ENCODE measurements at places on chromosomes 6 and 20. TPM values are rescaled to one million over a fixed set of nuclear protein-coding genes. Genes with fewer than 3 reads are reported as not detected.

DLL1 gene
- total RNA-seq = 0.37 TPM

- no peak overlapping the region for H3K4me3 ChIP-seq
- H3K27me3 ChIP-seq = peaks cover 4% of the 10 kb centered on the region
- no peaks in the 10 kb centered on the region for H3K36me3 ChIP-seq
- DNase-seq = no peak
- no peak overlapping the region for H3K27ac ChIP-seq
- peaks cover 2% of the 10 kb centered on the region for H3K4me1 ChIP-seq
These were observed 75.3 kb downstream of the STK35 start for GRCh38 chr20:2176946-2177345.

FAM217A gene
- not detected for total RNA-seq

DNA sequence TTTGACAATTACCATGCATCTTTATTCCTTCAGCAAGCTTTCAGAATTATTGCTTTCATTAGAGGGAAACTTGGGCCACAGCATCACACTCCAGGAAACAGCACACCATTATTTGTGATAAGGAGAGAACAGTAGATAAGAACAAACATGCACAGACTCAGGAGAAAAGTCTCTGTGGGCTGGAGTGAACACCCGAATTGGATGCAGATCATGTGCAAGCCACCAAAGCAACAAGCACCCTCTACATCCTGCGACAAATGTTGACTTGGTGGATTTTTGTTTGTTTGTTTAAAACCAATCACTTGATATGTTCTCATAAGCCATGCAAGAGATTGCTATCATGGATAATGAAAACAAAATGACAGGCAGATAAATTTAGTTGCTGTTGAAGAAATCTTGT is 67.7 kb upstream of the ZFP64 start:
- peaks cover 17% of the 10 kb centered on the region for H3K27me3 ChIP-seq
- peaks cover 1% of the 10 kb centered on the region for H3K36me3 ChIP-seq
- H3K4me1 ChIP-seq = no peaks in the 10 kb centered on the region
- DNase-seq = no peak
- no peak overlapping the region for H3K27ac ChIP-seq

POU3F2 gene
- not detected for total RNA-seq

GRCh38 chr6:39753725-39754045 is 28.5 kb upstream of the KIF6 start:
- H3K36me3 ChIP-seq = no peaks in the 10 kb centered on the region
- H3K27me3 ChIP-seq = peaks cover 2% of the 10 kb centered on the region
- H3K27ac ChIP-seq = no peak overlapping the region
- DNase-seq = no peak

CLPSL2 gene
- total RNA-seq = not detected

CLPSL1 gene
- not detected for total RNA-seq

- no peak overlapping the region for H3K27ac ChIP-seq
- H3K4me1 ChIP-seq = no peaks in the 10 kb centered on the region
- H3K4me3 ChIP-seq = no peak overlapping the region
These were observed 50.8 kb downstream of the ESR1 start for GRCh38 chr6:151858294-151858693.

DNA sequence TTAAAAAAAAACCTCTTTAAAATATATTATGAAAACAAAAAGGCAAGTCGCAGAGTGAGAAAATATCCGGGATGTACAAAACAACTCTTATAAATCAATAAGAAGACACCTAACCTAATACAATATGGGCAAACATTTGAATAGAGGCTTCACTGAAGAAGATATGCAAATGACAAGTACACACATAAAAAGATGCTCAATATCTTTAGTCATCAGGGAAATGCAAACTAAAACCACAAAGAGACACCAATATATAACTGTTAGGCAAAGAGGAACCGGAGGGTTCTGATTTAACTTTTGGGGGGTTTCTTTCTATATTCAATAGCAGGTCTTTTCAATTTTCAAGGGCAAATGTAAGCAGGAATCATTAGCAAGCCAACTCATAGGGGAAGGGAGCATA is 480.7 kb upstream of the SPTLC3 start:
- H3K27me3 ChIP-seq = no peaks in the 10 kb centered on the region
- no peaks in the 10 kb centered on the region for H3K36me3 ChIP-seq
- DNase-seq = no peak
- no peak overlapping the region for H3K27ac ChIP-seq
- no peak overlapping the region for H3K4me3 ChIP-seq

ATG5 gene
- 43.0 TPM for total RNA-seq

DNA sequence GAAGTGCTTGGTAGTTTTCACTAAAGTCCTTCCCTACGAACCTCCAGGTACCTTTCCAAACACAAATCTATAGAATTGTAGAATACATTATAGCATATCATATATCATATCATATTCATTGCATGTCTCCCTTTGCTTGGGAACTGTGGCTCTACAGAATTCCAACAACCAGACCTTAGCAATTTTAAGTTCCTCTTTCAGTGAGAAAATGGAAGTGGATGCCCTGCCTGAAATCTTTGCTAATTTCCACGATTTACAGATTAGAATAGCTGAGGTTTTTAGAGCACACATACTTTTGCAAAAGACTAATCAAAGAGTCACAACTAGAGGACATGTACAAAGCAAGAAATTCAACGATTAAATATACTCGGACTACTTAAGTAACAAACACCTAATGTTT is 78.6 kb downstream of the TNFRSF21 start:
- no peaks in the 10 kb centered on the region for H3K4me1 ChIP-seq
- no peak overlapping the region for H3K4me3 ChIP-seq
- no peaks in the 10 kb centered on the region for H3K36me3 ChIP-seq
- H3K27ac ChIP-seq = no peak overlapping the region

- peaks cover 9% of the 10 kb centered on the region for H3K27me3 ChIP-seq
- no peak for DNase-seq
- H3K27ac ChIP-seq = no peak overlapping the region
- no peak overlapping the region for H3K4me3 ChIP-seq
These were observed 45.4 kb upstream of the SENP6 start for GRCh38 chr6:75556240-75556639.

- no peak overlapping the region for H3K4me3 ChIP-seq
- no peaks in the 10 kb centered on the region for H3K4me1 ChIP-seq
- no peak overlapping the region for H3K27ac ChIP-seq
- no peak for DNase-seq
- H3K36me3 ChIP-seq = peaks cover 5% of the 10 kb centered on the region
- peaks cover 9% of the 10 kb centered on the region for H3K27me3 ChIP-seq
These were observed 48.0 kb upstream of the SEC63 start for GRCh38 chr6:108005961-108006360.

CDSN gene
- total RNA-seq = not detected

- DNase-seq = peak; percentile 71
- peaks cover 55% of the 10 kb centered on the region for H3K4me1 ChIP-seq
- no peaks in the 10 kb centered on the region for H3K27me3 ChIP-seq
- H3K36me3 ChIP-seq = no peaks in the 10 kb centered on the region
These were observed 303 bp downstream of the MBOAT1 start for GRCh38 chr6:20211941-20212391.

DNA sequence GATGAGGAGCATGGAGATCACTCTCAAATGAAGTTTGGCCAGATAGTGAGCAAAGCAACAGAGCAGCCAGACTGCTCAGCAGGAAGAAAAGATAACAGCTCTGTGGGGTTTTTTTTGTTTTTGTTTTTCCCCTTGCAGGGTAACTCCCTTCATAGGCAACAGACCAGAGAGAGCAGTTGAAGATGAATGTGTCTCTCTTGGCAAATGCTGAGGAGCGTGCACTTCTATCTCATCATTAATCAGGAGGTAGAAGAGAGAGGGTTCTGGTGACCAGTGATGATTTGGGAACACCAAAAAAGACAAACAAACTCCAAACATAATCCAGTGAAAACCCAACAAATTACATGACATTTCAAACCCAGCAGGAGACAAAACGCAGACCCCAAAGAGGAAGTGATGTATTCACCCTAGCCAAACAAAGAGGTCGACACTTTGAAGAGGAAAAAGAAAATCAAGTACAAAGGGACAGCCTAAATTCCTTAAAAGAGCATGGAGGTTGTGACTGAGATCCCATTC is 66.2 kb upstream of the RREB1 start:
- H3K4me3 ChIP-seq = no peak overlapping the region
- H3K36me3 ChIP-seq = no peaks in the 10 kb centered on the region
- peaks cover 11% of the 10 kb centered on the region for H3K4me1 ChIP-seq
- peaks cover 16% of the 10 kb centered on the region for H3K27me3 ChIP-seq

GRCh38 chr6:678520-678919 is 14.4 kb downstream of the EXOC2 start:
- no peak for DNase-seq
- peaks cover 31% of the 10 kb centered on the region for H3K4me1 ChIP-seq
- no peak overlapping the region for H3K27ac ChIP-seq
- H3K4me3 ChIP-seq = no peak overlapping the region
- no peaks in the 10 kb centered on the region for H3K27me3 ChIP-seq

DNA sequence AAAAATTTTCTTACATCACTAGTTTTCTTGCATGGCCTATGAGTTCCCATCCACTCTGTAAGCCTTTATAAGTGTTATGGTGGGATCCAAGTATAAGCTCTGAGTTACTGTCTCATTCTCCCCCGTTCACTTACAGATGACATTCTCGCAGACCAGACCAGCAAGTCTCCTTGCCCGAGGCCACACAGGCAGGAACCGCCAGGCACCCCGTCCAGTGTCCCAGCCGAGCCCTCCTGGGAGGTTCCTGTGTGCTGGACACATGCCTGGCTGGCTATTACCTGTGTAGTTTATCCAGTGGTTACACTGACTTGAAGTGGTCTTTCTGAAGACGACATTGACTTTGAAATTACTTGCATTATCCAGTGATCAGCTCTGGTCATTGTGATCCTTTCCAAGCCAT is 234.8 kb upstream of the QKI start:
- peaks cover 2% of the 10 kb centered on the region for H3K27me3 ChIP-seq
- no peaks in the 10 kb centered on the region for H3K4me1 ChIP-seq
- no peak overlapping the region for H3K4me3 ChIP-seq
- H3K36me3 ChIP-seq = no peaks in the 10 kb centered on the region

MOXD1 gene
- total RNA-seq = not detected

DNA sequence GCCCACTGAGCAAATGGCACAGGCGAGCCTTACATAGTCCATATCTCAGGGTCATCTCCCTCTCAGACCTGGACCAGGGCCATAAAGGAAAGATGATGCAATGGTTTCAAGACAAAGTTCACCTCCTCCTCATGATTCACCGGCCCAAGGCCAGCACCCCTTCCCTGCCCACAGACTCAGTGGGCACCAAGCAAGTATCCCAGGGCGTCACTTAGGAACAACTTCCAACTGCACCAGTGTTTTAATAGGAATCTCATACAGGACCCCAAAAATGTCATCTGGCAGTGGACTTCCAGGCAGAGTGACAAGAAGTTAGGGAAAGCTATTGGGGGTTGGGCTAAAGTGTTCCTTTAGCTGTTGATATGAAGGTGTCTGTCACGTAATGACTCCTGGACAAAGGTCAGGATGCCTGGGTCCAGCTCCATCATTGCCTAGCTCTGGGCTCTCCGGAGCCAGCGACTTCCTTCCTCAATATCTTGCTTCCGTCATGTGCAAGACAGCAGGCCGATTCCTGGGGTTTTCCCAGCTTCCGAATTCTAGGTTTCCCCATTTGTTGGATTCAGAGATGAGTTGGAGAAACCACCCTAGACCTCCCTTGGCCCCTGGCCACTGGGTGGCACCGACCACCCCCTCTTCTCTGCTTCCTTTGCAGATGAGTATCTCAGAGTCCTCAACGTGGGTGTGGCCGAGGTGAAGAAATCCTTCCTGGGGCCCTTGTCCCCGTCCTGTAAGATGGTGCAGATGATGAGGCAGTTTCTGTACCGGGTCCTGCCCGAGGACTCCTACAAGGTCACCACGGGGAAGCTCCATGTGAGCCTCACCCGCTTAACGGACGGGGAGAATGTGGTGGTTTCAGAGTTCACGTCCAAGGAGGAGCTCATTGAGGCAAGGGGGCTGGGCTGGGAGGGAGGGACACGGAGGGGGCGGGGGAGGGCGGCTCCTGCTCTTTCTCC is 21.1 kb downstream of the PNPLA1 start:
- H3K36me3 ChIP-seq = no peaks in the 10 kb centered on the region
- peaks cover 6% of the 10 kb centered on the region for H3K4me1 ChIP-seq
- no peak overlapping the region for H3K4me3 ChIP-seq
- H3K27me3 ChIP-seq = peaks cover 26% of the 10 kb centered on the region
- no peak overlapping the region for H3K27ac ChIP-seq
- DNase-seq = no peak

GRCh38 chr20:25040438-25040831 is 17.5 kb downstream of the ACSS1 start:
- H3K4me1 ChIP-seq = peaks cover 52% of the 10 kb centered on the region
- H3K36me3 ChIP-seq = no peaks in the 10 kb centered on the region
- no peak overlapping the region for H3K4me3 ChIP-seq
- no peak for DNase-seq
- no peak overlapping the region for H3K27ac ChIP-seq
- H3K27me3 ChIP-seq = no peaks in the 10 kb centered on the region

All from activated CD8-positive, alpha-beta memory T cell treated with anti-CD3 and anti-CD28 coated beads, Interleukin-2, amount 10 ng/mL, durations not matched to agents 7 days and 5 days (primary cell).